ENCODE measurements at places on chromosomes 1 and 21.

DNA sequence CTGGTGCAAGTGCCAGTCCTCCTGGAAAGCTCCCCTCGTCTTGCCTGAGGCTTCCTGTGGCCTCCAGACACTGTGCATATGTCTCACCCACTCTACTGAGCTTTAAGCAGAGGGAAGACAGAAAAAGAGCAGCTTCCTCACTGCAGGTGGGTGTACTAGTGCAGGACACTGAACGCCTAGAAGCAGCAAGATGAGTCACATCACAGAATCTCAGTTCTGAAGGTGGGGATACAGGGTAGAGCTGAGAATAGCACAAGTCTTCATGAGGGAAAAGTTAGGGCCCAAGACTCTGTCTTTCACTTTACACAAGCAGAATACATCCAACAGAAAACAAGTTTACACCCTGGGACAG lies 37.4 kb downstream of the PCAT6 start:
- DNase-seq = no peak

GRCh38 chr1:56803561-56804156 lies 15.5 kb downstream of the FYB2 start:
- DNase-seq = peak; percentile 48

- peak; percentile 95 for DNase-seq
These were observed 2.9 kb upstream of the S100A2 start for GRCh38 chr1:153568367-153569099.

- no peak for DNase-seq
These were observed 43.5 kb downstream of the MAST2 start for GRCh38 chr1:45846931-45847330.

DNA sequence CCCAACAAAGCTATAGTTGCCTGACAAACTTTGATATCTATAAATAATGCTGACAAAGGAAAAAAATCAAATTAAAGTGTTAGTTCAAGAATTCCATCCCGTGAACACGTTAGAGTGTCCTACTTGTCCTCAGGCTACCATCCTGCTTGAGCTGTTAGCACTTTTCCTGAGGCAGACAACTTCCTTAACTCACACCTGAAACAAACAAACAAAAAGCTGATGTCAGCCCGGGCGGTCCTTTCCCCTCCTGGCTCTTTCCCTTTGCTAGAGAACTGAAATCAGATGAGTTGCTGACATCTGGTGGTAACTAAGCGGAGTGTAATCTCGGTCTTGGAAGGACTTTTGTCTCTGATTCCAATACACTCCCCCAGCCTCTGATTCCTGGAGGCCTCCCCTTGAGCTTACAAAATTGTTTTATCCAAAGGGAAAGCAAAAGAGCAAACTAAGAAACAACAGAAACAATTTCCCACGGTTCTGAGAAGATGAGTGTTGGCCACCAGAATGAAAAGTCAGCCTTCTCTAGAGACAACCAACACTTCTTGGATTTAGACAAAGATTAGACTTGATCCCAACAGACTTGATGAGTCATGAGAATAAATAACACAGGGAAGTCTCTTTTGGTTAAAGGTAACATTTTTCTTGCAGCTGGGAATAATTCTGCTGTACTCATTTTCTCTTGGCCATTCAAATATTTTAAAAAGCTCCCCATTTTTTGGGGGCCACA lies 135.4 kb downstream of the PROX1 start:
- peak; percentile 87 for DNase-seq
